ENCODE measurements at places on chromosomes 13 and 19.

DNA sequence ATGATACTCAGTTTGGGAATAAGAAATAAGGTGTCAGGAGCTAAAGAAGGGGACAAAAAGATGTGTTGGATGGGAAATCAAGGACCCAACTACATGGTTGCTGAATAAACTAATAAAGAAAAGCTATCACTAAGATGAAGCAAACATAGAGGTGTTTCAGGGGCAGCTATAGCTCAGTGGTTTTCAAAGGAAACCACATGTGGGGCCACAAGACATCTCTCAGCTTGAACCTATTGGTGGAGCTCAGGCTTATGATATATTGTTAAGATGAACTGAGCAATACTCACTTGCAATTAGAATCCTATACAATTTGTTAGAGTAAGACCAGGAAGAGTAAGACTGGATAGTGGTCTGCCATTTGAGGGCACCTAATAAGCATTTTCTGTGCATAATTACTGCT is 45.1 kb upstream of the SPRY2 start:
- DNase-seq = no peak

DNA sequence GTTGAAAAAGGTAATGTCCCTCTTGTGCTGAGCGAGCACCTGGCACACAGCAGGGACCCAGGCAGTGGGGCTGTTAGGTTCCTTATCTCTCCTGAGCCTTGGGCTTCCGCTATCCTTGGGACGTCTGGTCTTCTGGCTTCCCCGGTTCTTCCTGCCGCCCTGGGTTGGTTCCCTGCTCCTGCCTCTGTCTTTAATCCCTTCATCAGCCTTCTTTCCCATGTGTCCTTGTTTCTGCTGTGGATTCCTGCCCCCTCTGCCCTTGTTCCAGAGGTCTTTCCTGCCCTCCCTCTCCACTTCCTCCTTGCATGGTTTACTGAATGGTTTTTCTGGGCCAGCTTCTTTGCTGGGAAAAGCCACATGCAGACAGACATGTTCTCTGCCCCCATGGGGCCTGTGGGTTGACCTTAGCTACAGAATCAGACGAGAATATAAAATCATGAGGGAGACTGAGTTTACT is 2.6 kb downstream of the EPN1 start:
- no peak for DNase-seq

GRCh38 chr19:16394111-16394510 is 69.5 kb downstream of the KLF2 start:
- no peak for DNase-seq

- no peak for DNase-seq
Observed at GRCh38 chr13:25864116-25864515, 187.7 kb downstream of the SHISA2 start.

- no peak for DNase-seq
Observed at GRCh38 chr19:49704888-49705642, 14.1 kb downstream of the CPT1C start.

DNA sequence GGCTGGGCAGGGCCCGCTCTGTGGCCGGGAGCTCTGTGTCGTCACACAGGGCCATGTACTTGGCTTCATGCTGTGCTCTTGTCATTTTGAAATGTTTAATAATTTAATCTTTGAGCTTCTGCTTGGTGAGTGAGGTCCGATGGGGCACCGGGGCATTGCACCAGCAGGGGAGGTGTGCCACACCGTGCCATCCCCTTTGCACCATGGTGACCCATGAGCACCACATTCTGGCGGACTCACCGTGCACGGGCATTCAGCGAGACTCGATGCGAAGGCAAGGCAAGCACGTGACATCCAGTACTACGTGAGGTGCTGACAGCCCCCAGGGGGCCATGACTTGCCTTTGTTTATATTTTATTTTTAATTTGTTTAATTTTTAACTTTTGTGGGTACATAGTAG is 204.3 kb downstream of the URI1 start:
- no peak for DNase-seq

- no peak for DNase-seq
Observed at GRCh38 chr13:110421696-110422385, 114.8 kb downstream of the COL4A2 start.

- DNase-seq = no peak
Observed at GRCh38 chr19:17807731-17808316, 12.9 kb downstream of the B3GNT3 start.

GRCh38 chr13:21579754-21580316 is 24.1 kb downstream of the MICU2 start:
- DNase-seq = no peak

- DNase-seq = no peak
Observed at GRCh38 chr13:21402586-21403307, 56.4 kb downstream of the ZDHHC20 start.

- DNase-seq = no peak
Observed at GRCh38 chr19:40610396-40611064, 9.4 kb downstream of the LTBP4 start.

DNA sequence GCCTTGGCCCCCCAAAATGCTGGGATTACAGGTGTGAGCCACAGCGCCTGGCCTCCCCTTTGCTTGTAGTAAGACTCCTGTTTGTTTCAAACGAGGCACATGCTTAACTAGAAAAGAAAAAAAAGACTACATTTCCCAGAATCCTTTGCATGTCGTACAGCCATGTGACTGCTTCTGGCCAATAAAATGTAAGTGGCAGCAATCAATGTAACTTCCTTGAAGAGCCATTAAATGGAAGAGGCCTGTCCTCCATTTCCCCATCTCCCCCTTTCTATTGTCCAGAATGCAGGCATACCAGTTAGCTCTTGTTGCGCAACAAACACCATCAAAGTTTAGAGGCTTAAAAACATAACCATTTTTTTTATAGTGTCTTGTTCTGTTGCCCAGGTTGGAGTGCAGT is 10.4 kb upstream of the GPR32 start:
- DNase-seq = no peak

DNA sequence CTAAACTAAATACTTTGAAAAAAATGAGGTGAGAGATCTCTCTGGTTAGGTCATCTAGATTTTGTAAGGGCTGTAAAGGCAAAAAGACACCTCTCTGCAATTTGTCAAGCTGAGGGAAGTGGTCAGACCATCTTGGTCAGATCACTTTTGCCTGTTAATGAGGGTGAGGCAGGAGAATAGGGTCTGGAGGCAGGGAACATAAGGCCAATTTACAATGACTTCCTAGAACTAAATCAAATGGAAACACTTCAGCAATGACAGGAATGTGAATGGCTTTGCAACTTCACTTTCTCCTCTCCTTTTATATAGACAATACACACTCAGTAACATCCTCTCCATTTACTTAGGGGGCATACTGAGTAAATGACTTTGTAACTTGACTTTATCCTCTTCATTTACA is 1653.4 kb downstream of the SLITRK5 start:
- no peak for DNase-seq

Data from amniotic stem cell (primary cell).